Fibroblast of skin of right quadriceps (primary cell): ENCODE measurements at places on chromosomes 3 and 15.

- DNase-seq = no peak
Measured at GRCh38 chr15:101542306-101543025, 53.0 kb upstream of the PCSK6 start.

DNA sequence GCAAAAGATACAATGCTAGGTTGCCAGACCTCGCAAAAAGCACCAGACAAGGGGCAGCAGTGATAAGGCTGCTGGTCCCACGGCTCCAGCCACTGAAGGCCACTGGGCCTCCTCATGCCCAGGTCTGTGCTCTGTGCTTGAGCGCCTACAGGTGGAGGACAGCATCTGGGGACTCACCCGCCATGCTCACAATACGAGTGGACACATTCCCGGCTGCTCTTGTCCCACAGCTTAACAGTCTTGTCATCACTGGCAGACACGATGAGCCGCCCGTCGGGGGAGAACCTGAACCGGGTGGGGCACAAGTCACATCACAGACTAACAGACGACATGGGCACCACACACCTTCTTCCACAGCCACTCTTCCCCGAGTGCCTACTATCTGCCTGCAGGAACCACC, 7.4 kb downstream of the POC1A start:
- DNase-seq = no peak

GRCh38 chr3:42099020-42099765, 8.0 kb downstream of the TRAK1 start:
- DNase-seq = no peak

GRCh38 chr3:45105855-45106671, 40.1 kb downstream of the CDCP1 start:
- DNase-seq = peak; percentile 85

- DNase-seq = peak; percentile 86
Measured at GRCh38 chr3:101119535-101119934, 126.3 kb upstream of the ABI3BP start.

- no peak for DNase-seq
Measured at GRCh38 chr15:70024521-70024920, 73.2 kb downstream of the TLE3 start.

DNA sequence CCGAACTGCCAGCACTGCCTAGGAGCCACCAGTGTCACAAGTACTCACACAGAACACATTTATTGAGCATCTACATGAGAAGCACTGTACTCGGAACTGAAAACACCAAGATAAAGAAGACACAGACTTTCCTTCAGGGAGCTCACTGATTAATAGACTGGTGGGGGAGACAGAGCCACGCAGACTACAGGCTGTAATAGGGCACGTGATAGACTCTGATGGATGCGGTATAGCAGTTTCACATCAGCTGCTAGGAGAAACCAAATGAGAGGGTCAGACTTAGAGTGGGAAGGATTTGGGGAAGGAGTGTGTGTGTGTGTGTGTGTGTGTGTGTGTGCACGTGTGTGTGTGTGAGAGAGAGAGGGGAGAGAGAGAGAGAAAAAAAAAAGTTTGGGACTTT, 12.1 kb downstream of the EPHB1 start:
- no peak for DNase-seq

- DNase-seq = no peak
Measured at GRCh38 chr3:123854905-123855304, 29.2 kb downstream of the MYLK start.

DNA sequence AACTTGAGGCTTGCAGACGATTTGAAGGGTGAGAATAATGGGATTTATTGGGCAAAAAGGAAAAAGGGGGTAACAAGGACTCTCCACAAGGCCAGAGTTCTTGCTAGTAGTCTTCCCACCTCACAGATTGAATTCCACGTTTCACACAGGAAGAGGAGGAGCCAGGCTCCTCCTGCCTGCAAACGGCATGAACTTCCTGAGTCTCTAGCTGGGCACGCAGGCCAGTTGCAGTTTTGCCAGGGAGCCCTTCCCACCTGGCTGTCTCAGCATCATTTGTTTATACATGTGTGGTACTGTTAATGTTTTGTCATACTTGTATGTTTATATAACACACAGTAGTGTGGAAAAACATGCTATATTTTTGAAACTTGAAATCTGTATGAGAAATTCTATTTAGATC, 155.0 kb downstream of the NLGN1 start:
- DNase-seq = no peak
